GM23338 (cell line): ENCODE measurements at places on chromosomes 5 and 9.

DNA sequence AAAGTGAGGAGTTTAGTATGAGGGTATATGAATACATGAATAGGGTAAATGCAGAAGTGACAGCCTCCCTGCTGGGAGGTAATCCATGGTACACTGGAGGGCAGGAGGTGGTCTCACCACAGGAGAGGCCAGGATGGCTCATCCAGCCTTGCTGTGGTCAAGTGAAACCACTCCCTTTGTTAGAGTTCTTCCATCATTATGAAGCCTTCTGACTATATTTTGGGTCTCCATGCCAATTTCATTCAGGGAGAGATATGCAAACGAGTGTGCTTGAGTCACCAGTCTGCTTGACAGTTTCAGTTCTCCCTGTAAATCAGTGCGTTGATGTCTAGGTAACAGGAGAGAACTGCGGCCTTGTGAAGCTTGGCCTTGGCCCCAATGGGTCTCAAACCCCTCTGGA is 16.4 kb downstream of the PPP3R2 start:
- no peak overlapping the region for H3K4me3 ChIP-seq
- no peak for DNase-seq
- H3K4me1 ChIP-seq, result peaks cover 14% of the 10 kb centered on the region
- no peaks in the 10 kb centered on the region for H3K36me3 ChIP-seq
- no peak overlapping the region for H3K27ac ChIP-seq

GRCh38 chr9:8838136-8838535 is 1038.6 kb upstream of the DMAC1 start:
- H3K27ac ChIP-seq, result no peak overlapping the region

GRCh38 chr5:38728029-38728428 is 117.8 kb upstream of the OSMR start:
- no peaks in the 10 kb centered on the region for H3K27me3 ChIP-seq
- 0 out of 2 replicates have a peak, but pooled peaks cover 5% of the 10 kb centered on the region for H3K4me1 ChIP-seq
- no peak overlapping the region for H3K4me3 ChIP-seq

DNA sequence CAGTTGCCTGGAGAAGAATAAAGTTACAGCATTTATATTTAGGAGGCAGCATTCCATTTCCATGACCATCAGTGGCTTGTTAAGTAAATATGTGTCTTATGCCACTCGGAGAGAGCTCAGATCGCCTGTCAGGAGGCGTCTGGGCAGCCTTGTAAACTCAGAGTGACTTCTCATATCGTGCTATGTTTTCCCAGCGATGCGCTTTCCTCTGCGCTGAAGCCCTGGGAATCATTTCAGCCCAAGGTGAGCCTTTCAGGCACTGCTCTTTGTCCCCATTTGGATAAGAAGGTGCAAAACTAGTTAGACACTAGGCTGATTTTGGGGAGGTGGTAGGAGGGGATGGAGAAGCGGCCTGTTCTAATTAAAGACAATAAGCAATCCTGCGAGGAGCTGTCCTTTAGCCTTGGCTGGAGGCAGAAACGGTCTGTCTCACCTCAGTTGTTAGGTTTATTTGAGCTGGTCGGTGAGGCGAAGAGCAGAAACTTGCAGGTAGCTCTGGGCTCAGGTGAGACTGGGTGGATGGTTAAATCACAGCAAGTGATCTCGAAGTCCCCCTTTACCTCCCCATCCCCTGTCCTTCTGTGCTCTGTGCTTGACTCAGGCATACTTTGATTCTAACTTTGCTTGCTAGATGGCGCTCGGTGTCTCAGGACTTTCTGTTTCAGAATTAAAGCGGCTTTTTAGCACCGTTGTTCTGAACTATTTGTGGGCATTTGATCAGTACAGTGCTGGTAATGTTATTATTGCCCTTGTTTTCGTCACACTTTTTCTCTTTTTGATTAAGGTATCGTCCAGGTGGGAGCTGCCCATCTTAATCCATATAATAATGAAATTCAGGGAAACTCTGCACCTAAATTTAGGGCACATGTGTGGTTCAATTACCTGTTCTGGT is 24.6 kb downstream of the NR2F1 start:
- DNase-seq, result peak; percentile 94
- no peak overlapping the region for H3K27ac ChIP-seq
- H3K4me3 ChIP-seq, result peak overlapping the region; percentile 41; the same call in 1 of the 2 replicates
- H3K27me3 ChIP-seq, result peaks cover 99% of the 10 kb centered on the region
- H3K36me3 ChIP-seq, result no peaks in the 10 kb centered on the region

GRCh38 chr5:160075073-160075472 is 44.2 kb downstream of the PWWP2A start:
- no peaks in the 10 kb centered on the region; the same call in 1 of the 2 replicates for H3K36me3 ChIP-seq

DNA sequence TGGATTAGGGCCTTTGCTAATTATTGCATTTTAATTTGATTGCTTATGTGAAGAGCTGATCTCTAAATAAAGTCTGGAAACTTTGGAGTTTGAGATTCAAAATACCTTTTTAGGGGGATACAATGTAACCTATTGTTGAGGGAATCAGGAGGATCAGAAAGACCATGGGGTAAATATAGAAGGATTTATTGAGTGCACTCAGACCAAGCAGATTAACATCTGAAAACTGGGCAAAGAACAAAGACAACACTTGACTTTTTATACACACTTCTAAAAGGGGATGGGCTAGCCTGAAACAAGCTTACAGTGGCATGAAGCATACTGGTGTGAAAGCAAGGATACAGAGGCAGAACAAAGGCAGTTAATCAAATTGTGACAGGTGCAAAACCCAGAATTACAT is 174.3 kb downstream of the MRPS30 start:
- no peaks in the 10 kb centered on the region for H3K27me3 ChIP-seq
- peaks cover 24% of the 10 kb centered on the region for H3K36me3 ChIP-seq
- no peak overlapping the region for H3K4me3 ChIP-seq
- H3K27ac ChIP-seq, result no peak overlapping the region

DNA sequence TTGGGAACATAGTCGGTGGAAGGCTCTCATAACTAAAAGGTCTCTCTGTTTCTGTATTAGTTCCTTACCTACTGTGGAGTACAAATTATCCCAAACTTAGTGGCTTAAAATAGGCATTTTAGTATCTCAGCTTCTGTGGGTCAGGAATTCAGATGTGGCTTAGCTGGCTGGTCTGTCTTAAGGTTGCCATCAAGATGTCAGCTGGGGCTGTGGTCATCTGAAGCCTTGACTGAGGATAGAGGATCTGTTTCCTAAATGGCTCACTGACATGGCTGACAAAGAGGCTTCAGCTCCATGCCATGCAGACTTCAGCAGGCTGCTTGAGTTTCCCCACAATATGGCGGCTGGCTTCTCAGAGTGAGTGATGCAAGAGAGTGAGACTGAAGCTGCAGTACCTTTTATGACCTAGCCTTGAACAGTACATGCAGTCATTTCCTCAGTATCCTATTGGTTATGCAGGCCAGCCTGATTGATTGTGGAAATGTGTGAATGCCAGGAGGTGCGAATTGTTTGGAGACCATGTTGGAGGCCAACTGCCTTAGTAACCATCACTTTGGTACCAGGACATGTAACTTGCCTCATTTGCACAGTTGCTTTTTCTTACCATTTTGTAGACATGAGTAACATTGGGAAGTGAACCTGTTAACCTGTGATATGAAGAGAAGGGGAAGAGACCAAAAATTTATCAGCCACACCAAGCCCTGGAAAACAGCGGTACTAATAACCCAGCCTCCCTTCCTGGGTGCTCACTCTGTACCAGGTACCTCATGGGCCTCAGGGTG is 152.8 kb upstream of the IER5L start:
- H3K36me3 ChIP-seq, result no peaks in the 10 kb centered on the region
- no peak overlapping the region for H3K4me3 ChIP-seq
- H3K4me1 ChIP-seq, result peaks cover 15% of the 10 kb centered on the region
- peak; percentile 36 for DNase-seq
- H3K27ac ChIP-seq, result no peak overlapping the region

DNA sequence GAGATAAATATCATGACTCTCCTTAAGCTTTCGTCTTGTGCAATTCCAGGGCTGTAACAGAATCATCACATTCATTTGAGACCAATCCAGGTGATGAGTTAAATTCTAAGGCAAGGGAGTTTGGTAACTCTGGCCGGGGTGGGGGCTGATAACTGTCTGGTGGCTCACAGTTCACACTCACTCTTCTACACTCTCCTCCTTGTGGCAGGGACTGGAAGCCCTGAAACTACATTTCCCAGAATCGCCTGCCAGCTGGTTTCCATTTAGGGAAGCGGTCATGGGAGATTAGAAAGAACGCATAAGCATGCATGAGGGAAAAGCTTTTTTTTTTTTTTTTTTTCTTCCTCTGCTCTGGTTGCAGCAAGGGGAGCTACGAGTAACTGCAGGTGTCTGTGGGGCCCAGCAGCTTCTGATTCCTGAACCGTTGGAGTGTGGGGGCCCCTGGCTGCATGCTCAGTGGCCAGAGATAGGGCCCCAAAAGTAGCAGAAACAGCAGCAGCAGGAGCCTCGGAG is 154.8 kb upstream of the TBC1D2 start:
- H3K27ac ChIP-seq, result no peak overlapping the region
- H3K36me3 ChIP-seq, result no peaks in the 10 kb centered on the region
- DNase-seq, result peak; percentile 81

- H3K36me3 ChIP-seq, result no peaks in the 10 kb centered on the region
- peak; percentile 91 for DNase-seq
- H3K4me3 ChIP-seq, result peak overlapping the region; percentile 89
- peaks cover 27% of the 10 kb centered on the region for H3K4me1 ChIP-seq
- H3K27me3 ChIP-seq, result no peaks in the 10 kb centered on the region; the same call in 1 of the 2 replicates
- 0 out of 2 replicates have a peak overlapping the region, but pooled peaks have one; percentile 78 for H3K27ac ChIP-seq
These were observed 42.8 kb upstream of the STXBP1 start for GRCh38 chr9:127568971-127569885.

GRCh38 chr9:1995084-1995483 is 20.1 kb upstream of the SMARCA2 start:
- H3K36me3 ChIP-seq, result no peaks in the 10 kb centered on the region
- H3K27ac ChIP-seq, result peak overlapping the region; percentile 40; the same call in 1 of the 2 replicates
- peak; percentile 93 for DNase-seq
- H3K4me3 ChIP-seq, result no peak overlapping the region

- no peak overlapping the region for H3K4me3 ChIP-seq
- H3K4me1 ChIP-seq, result no peaks in the 10 kb centered on the region
- no peaks in the 10 kb centered on the region for H3K36me3 ChIP-seq
- no peak for DNase-seq
- H3K27ac ChIP-seq, result no peak overlapping the region
These were observed 78.4 kb upstream of the PTGER4 start for GRCh38 chr5:40601198-40601868.

GRCh38 chr9:9523476-9524139 is 1089.2 kb downstream of the PTPRD start:
- no peaks in the 10 kb centered on the region for H3K36me3 ChIP-seq
- H3K27ac ChIP-seq, result no peak overlapping the region; the same call in 1 of the 2 replicates
- H3K4me1 ChIP-seq, result peaks cover 30% of the 10 kb centered on the region

GRCh38 chr9:137971477-137972138 is 94.0 kb downstream of the CACNA1B start:
- H3K4me1 ChIP-seq, result no peaks in the 10 kb centered on the region
- H3K27ac ChIP-seq, result no peak overlapping the region
- no peaks in the 10 kb centered on the region for H3K36me3 ChIP-seq
- DNase-seq, result no peak
- no peak overlapping the region for H3K4me3 ChIP-seq
- no peaks in the 10 kb centered on the region for H3K27me3 ChIP-seq

DNA sequence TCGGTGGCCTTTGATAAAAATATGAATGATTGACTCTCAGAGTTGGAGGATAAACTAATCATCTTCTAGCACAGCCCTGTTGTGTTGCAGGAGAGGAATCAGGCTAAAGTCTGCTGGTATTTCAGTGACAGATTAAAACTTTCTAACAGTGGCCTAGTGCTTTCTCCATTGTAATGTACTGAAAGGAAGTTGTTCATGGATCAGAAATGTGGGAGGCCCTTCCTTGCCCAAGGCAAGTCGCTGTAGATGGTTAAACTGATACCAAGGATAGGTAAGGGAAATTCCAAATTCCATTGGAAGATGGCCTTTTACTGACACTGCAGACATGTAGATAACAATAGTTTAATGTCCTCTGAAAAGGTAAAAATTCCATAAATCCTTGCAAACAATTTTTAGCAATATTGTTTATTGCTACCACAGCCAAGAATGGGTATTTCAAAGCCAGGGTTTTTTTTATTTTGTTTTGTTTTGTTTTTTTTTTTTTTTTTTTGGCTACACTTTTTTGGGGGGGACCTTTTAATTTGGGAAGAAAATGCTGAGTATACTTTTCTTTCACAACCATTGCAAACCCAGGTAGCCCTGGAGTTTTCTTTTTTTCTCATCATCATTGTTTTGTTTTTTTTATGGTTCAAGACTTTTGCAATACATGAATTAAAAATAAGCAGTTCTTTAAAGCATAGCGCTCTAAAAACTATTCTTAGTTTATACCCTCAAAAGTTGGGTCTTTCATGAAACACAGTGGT is 35.5 kb downstream of the WDR36 start:
- H3K36me3 ChIP-seq, result peaks cover 16% of the 10 kb centered on the region; the same call in 1 of the 2 replicates
- peak overlapping the region; percentile 39; the same call in 1 of the 2 replicates for H3K27ac ChIP-seq
- peaks cover 69% of the 10 kb centered on the region for H3K4me1 ChIP-seq
- no peak overlapping the region for H3K4me3 ChIP-seq
- H3K27me3 ChIP-seq, result no peaks in the 10 kb centered on the region

DNA sequence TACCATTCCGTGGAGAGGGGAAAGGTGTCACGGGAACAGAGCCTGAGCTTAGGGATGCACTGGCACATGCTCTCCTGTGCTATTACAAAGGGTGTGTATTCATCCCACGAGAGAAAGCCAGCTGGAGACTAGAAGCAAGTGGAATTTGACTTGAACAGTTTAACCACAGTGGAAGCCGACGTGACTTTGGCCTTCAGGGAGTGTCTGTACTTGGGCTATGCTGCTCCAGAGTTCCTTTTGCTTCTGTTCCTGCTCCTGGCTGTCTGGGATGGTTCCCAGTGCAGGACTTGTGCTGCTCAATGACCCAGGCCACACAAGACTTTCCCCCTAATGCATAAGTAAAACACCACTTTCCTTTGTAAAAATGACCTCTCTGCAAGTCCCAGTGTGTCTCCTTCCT is 7.9 kb upstream of the NFIL3 start:
- DNase-seq, result no peak
- no peaks in the 10 kb centered on the region for H3K27me3 ChIP-seq
- no peak overlapping the region for H3K4me3 ChIP-seq
- no peaks in the 10 kb centered on the region for H3K36me3 ChIP-seq

- H3K27ac ChIP-seq, result no peak overlapping the region
- no peaks in the 10 kb centered on the region; the same call in 1 of the 2 replicates for H3K36me3 ChIP-seq
- no peaks in the 10 kb centered on the region for H3K27me3 ChIP-seq
These were observed 109.4 kb downstream of the ANKRD55 start for GRCh38 chr5:56123531-56124243.

DNA sequence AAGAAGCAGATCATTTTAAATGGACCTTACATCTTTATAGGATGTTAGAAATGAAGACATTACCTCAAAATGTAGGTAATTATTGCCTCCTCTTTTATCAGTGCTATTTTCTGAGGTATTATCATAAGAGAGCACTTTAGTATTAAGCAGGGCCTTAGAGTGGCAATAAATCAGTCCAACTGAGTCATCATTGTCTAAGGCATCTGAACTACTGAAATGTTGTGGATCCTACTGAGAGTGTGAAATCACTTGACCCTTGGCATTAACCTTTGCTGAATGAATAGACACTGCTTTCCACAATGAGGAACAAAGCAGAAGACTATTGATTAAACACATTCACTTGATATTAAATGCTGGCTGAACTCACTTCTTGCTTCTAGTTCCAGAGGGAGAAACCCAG is 224.6 kb upstream of the ARRDC3 start:
- H3K36me3 ChIP-seq, result no peaks in the 10 kb centered on the region
- H3K27me3 ChIP-seq, result no peaks in the 10 kb centered on the region
- no peak overlapping the region for H3K4me3 ChIP-seq
- no peaks in the 10 kb centered on the region for H3K4me1 ChIP-seq
- no peak overlapping the region for H3K27ac ChIP-seq
